Stimulated activated CD8-positive, alpha-beta memory T cell treated with anti-CD3 and anti-CD28 coated beads, Interleukin-15, amount 100 ng/mL, for 1 hour (primary cell): ENCODE measurements at places on chromosomes 1 and 21.

DNA sequence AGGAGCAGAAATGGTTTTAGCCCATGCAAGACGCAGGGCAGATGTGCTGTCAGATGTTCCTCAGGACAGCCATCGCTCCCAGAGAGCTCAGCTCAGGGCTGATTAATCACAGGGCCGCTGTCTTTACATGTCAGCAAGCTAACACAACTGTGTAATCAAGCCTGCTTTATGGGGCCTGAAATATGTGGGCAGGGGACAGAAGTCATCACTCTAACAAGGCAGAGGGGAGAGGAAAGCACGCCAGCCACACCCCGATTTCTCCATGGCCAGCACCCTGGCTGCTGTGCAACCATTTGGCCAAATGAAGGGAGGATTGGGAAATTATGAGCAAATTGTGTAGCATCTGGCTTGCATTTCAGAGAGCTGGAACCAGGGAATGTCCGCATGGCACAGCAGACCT lies 368.8 kb downstream of the NPHP4 start:
- no peak for DNase-seq

- DNase-seq = no peak
Measured at GRCh38 chr21:17650292-17650691, 37.6 kb upstream of the BTG3 start.

- DNase-seq = no peak
Measured at GRCh38 chr1:206963119-206963712, 7.0 kb downstream of the FCAMR start.

- DNase-seq = no peak
Measured at GRCh38 chr1:32186077-32186476, 6.6 kb downstream of the TXLNA start.

- DNase-seq = no peak
Measured at GRCh38 chr1:88274431-88274830, 409.6 kb upstream of the PKN2 start.

- DNase-seq = no peak
Measured at GRCh38 chr1:7541629-7542028, 229.5 kb upstream of the VAMP3 start.

DNA sequence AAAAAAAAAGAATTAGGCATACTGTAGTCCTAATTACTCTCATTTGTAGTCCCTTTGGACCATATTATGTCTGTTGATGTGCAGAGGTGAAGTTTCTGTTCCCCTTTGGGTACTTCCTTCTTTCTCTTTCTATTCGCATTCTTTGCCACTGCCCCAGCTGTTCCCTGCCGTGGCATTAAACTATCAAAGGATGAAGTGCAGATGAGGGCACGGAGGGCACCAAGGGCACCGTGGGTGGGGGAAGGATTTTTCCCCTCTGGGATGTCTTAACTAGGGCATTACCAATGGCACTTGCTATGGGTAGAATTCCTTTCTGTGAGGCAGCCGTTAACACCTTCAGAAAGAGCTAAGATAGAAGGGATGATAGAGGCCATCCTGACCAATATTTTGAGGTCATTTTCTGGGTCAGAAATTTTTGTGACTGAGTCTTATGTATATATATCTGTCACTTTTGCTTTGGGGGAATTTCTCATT lies 4.9 kb upstream of the MAPKAPK2 start:
- DNase-seq = no peak

DNA sequence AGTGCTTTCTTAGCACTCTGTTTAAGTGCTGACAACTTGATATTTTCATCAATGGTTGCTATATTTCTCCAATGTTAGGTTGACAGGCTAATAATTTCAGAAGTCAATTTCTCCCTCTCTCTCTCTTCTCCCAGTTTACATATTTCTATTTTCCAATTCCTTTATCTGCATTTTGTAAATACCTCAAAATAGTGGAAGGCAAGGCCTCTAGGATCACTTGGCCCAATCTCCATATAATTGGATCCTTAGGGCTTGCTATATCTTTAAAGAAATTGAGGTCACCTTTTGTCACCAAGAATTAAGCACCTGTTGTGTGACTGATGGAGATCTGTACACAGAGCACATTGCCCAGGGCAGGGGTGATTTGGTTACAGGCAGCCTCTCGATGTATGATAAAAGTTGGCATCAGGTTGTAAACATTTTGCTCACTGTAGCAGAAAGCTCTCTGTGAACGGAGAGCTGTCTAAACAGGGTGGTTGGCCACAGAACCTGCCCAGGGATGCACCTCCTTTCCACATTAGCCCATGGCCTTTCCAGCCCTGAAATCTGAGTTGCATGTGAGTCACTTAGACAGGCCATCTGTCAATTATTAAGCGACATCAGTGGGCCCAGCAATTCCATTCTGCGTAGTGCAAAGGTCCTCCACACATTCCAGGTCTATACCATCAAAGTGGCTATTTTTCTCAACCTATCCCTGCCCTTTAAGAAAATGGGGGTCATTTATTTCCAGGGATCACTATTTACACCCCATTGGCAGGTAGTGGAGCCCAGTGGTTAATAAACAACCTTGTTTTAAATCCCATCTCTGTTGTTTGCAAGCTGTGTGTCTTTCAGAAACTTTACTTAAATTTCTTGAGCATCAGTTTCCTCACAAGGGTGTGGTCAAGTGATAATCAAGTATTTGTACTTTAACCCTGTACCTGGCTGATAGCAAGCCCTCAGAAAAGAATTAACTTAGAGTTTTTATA lies 29.1 kb upstream of the IRF2BP2 start:
- DNase-seq = no peak

- DNase-seq = no peak
Measured at GRCh38 chr1:40825435-40825788, 36.8 kb downstream of the CITED4 start.

GRCh38 chr1:165047994-165048393 lies 308.5 kb downstream of the LMX1A start:
- no peak for DNase-seq

DNA sequence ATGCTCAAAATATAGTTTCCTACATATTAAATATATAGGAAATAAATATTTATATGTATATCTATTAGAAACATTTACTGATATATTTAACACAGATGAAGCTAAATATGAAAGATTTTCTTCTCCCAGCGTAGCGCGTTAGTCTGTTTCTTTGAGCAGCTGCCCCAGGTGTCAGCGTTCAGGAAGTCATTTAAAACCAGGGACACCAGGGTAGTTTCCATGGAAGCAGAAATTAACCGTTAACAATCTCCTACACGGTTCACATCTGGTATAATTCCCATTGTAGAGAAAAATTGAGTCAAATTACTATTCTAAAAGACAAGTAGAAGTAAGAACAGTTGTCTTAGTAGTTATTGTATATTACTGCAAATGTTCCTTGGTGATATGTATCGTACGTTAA lies 1443.7 kb downstream of the MRPL39 start:
- DNase-seq = no peak

GRCh38 chr1:90616395-90616794 lies 100.7 kb downstream of the BARHL2 start:
- no peak for DNase-seq

GRCh38 chr1:197808880-197809279 lies 33.6 kb upstream of the DENND1B start:
- no peak for DNase-seq

DNA sequence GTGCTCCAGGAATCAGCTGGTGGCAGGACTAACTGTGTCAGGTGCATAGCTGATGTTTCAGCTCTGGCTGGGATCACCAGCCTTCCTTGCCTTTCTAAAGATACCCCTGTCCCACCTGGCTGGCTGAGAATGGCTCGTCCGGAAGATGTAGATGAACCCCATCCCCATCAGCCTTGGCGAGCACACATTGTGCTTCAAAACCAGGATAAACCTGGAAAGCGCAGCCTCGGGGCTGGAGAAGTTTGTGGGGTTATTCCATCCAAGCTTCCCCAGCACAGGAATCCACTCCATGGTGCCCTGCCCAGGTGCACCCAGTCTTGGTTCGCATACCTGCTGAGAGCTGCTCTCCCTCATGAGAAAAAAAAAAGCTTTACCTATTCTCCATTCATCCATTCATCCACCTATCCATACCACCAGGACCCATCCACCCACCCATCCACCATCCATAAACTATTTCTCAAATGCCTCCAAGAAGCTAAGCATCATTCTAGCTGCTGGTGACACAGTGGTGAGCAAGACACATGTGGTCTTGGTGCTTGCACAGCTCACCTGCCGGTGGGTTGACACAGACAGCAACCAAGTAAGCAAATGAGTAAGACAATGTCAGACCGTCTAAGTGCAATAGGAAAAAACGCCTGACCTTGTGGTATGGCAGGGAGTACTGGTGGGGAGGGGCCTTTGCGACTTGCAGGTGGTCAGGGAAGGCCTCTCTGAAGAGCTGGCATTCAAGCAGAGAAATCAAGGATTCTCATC lies 94.0 kb downstream of the DMRTB1 start:
- DNase-seq = no peak
